KBM-7 (cell line): ENCODE measurements at places on chromosomes 4 and X.

GRCh38 chr4:141763374-141763773 is 127.0 kb downstream of the IL15 start:
- DNase-seq, result no peak

- DNase-seq, result peak; percentile 30
Measured at GRCh38 chr4:153362184-153362583, 17.7 kb downstream of the MND1 start.

- peak; percentile 84 for DNase-seq
Measured at GRCh38 chr4:55947254-55947882, 1.4 kb upstream of the CEP135 start.

- DNase-seq, result no peak
Measured at GRCh38 chr4:10051517-10052135, 30.3 kb upstream of the SLC2A9 start.

DNA sequence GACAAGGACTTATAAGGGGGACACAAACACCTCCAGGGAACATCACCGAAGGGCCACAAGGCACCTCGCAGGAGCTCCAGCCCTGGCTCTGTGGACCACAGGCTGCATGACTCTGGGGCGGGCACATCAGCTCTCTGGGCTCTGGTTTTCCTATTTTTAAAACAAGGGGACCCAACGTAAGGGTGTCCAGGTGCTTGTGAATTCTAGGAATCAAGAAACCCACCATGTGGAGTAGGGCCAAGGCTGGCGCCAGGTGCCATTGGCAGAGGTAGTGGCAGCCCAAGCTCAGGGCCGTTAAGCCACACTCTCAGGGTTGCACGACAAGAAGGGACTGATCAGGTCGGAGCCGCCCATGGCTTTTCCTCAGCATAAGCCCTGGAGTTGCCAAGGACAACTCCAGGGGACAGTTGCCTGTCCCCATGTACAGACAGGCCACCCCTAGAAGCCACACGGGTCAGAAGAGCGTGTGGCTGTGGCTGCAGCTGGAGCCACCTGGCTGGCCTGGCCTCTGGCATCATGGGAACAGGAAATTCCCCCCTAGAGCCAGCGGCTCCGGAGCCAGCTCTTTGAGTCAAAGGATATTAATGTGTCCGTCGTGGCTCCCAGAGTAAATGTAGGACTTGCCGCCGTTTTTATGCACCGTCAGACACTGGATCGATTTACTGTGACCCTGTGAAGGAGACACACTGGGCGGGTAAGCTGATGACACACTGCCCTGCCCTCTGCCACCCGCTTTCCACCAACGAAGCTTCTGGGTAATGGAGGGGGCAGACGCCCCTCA is 32.5 kb downstream of the WDR1 start:
- DNase-seq, result no peak

GRCh38 chr4:57490520-57491255 is 380.5 kb upstream of the IGFBP7 start:
- no peak for DNase-seq

DNA sequence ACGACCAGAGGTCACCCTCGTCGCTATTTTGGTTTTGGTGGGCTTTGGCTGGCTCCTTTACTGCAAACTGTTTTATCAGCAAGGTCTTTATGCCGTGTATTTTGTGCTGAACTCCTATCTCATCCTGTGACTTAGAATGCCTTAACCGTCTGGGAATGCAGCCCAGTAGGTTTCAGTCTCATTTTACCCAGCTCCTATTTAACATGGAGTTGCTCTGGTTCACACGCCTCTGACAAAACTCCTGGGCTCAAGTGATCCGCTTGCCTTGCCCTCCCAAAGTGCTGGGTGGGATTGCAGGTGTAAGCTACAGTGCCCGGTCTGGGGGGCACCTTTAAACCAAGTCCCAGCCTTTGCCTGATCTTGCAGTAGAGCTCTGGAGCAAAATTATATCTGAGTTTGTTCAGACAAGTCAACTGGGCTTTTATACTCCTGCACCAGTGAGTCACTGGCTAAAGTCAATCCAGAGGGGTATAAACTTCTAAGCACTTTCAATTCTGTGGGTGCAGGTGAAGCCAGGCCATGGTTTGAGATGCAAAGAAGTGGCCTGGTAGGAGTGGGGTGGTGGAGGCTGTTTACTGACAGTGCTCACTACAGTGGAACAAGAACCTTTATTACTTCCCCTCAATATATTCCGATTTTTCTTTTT is 50.2 kb downstream of the MGST2 start:
- no peak for DNase-seq

- DNase-seq, result no peak
Measured at GRCh38 chrX:1496076-1496475, 40.9 kb downstream of the P2RY8 start.

- no peak for DNase-seq
Measured at GRCh38 chrX:10243106-10243505, 86.3 kb downstream of the CLCN4 start.

DNA sequence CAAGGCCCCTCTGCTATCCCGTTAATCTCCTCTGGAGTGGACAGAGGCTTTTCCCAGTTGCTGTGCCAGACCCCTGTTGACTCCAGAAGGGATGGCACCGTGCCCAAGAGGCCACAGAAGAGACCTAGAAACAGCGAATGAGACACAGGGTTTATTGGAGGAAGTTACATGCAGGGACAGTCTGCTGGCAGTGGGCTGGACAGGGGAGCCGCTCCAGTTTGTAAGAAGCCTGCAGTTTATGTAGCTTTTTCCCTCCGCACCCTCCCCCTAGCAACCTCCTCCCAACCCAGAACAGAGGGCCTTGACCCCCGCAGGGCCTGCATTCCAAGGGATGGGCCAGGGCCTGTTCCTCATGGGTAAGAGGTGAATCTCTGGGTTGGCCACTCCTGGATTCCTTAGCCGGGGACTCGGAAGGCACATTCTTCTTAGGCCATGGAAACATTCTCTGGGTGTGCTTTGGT is 216.8 kb upstream of the PSAPL1 start:
- DNase-seq, result no peak

DNA sequence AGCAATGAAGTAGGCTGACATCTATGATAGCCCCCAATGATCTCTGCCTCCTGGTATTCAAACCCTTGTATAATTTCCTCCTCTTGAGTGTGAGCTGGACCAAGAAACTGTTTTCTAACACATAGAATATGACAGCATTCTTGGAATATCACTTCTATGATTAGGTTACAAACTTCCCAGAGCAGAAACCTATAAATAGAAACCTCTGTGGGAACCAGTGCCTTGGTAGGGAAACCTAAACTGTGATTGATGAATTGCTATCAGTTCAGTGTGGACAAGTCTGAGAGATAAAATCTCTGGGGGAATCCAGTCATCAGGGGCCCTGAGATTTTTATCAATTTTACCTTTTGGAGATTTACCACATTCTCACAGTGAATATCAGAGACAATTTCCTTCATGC is 756.5 kb upstream of the AGA start:
- DNase-seq, result no peak

GRCh38 chrX:140064993-140065392 is 99.7 kb upstream of the CXorf66 start:
- no peak for DNase-seq

- DNase-seq, result no peak
Measured at GRCh38 chrX:109684136-109684535, 48.9 kb downstream of the ACSL4 start.

- no peak for DNase-seq
Measured at GRCh38 chr4:139876337-139876941, 210.8 kb downstream of the MGST2 start.

DNA sequence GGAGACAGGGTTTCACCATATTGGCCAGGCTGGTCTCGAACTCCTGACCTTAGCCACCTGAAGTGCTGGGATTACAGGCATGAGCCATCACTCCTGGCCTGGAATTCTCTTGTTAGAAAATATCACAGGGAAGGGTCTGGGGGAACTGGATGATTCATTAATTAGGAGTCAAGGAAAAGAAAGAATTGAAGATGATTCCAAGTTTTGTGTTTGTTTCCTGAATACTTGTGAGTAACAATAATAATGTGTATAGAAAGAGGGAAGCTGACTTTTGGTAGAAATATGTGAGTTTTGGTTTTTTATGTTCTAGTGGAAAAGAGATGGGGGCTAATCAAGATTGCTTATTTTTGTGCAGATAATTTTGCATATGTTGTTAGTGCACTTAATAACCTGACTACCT is 77.3 kb upstream of the CLNK start:
- no peak for DNase-seq

GRCh38 chr4:25015012-25015411 is 15.7 kb downstream of the LGI2 start:
- no peak for DNase-seq

GRCh38 chr4:110970642-110971041 is 347.8 kb upstream of the PITX2 start:
- peak; percentile 46 for DNase-seq

GRCh38 chrX:120727452-120727851 is 97.6 kb upstream of the C1GALT1C1 start:
- no peak for DNase-seq

- DNase-seq, result no peak
Measured at GRCh38 chr4:955161-955921, 18.0 kb downstream of the DGKQ start.

GRCh38 chrX:66731398-66731797 is 92.5 kb upstream of the EDA2R start:
- DNase-seq, result peak; percentile 65

- no peak for DNase-seq
Measured at GRCh38 chr4:48015678-48016077, 803 bp downstream of the CNGA1 start.

DNA sequence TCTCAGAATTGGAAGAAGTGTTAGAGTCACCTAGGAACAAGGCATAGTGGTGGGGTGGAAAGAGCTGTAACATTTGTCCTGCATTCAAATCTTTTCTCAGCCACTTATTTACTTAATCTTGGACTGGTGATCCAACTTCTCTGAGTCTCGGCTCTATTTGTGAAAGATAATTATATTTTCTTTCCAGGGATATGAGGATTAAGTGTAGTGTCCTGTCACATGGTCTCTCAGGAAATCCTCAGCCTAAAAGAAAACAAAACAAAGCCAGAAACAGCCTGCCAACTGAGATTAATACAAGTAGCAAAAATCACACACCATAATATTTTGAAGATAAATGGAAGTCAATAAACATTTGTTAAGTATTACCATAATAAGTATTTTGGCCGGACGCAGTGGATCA is 33.3 kb upstream of the ETNPPL start:
- no peak for DNase-seq

DNA sequence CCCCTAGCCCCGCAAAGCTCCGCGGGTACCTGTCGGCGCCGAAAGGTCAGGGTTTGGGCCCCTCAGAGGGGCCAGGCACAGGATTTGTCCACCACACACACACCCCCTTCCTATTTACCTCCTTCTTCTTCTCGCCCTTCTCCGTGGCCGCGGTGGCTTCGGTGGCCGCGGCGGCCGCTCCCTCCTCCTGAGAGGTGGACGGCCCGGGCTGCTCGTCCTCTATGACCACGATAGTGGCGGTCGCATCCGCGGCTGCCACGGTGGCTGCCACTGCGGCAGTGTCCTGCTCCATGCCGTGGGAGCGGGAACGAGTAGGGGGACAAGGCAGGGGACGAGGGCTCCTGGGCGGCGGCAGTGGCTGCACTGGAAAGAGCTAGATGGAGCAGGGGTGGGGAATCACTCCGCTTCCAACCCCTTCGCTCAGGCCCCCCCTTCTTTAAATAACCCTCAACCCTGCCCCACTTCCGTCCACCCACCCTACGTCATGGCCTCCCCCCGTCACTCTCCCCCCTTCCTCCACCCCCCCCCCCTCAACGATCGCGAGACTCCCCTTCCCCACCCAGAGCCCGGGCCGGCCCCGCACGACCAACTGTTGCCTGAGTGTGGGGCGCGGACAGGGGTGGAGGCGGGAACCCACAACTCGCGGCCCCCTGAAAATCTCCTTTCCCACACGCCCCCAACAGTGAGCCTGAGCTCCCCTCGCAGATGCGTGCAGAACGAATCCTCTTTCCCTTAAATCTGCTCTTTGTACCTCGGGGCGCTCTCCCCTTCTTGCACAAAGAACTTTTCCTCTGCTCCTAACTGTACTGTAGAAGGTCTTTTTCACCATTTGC is at the start of gene SMARCA1:
Gene SMARCA1 (minus strand): TSS at position 412 of the 833 bp plus-strand sequence. CDS start 120 bp downstream, at position 292.
- DNase-seq, result peak; percentile 23

- DNase-seq, result no peak
Measured at GRCh38 chr4:99008051-99008450, 12.5 kb downstream of the METAP1 start.
